ENCODE measurements at places on chromosomes 5 and 9.

GRCh38 chr5:137190441-137190840 is 308.7 kb downstream of the SPOCK1 start:
- DNase-seq = no peak

- no peak for DNase-seq
These were observed 17.3 kb downstream of the RECK start for GRCh38 chr9:36053971-36054370.

- DNase-seq = no peak
These were observed 1.8 kb upstream of the WDR31 start for GRCh38 chr9:113341712-113342410.

DNA sequence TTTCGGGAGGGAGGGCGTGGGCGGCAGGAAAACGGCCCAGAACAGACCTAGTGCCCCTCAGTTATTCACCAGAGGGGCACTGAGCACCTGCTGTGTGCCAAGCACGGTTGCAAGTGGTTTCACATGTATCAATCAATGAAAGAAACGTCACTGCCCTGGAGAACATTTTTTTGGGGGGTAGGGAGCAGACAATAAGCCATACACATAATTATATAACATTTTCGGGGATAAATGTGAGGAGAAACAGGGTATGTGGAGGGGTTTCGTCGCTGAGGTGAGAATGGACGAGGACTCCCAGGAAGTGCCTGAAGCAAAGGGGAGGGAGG is 444 bp upstream of the ZNF354A start:
- DNase-seq = no peak

GRCh38 chr5:179331591-179332375 is 13.5 kb downstream of the ADAMTS2 start:
- no peak for DNase-seq

DNA sequence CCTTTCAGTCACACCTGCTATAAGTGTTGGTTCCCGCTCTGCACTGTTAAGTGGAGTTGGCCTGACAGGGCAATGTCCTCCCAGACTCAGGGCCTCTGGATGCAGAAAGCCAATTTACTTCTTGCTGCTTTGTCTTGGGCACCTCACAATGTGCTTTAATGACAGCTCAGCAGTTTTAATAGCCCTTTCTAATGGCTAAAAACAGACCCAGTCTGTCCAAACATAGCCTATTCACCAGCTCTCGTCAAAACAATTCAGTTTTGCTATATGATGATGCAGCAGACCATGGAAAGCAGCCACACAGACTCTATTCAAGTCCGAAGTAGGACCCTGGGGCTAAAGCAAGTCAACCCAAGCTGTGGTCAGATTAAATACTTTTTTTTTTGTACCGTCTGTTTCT is 529.1 kb upstream of the SEMA6A start:
- no peak for DNase-seq

- DNase-seq = no peak
These were observed 32.4 kb downstream of the PTCD2 start for GRCh38 chr5:72352616-72353015.

DNA sequence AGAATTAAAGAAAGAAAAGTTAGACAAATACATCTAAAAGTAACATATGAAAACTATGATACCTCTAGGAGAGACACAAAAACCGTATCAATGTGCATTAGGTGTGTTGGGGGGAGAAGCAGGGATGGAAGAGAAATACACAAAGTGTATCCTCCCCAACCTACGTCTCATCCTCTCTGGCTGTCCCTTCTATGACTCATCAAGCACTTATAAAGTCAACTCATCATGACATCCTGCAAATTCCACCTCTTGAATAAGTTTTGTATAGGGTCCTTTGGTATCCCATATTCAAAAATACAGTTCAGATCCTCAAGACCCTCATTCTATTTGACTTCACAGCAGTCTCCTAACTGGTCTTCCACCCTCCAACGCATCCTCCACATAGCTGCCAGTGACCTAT is 917.6 kb upstream of the DMAC1 start:
- no peak for DNase-seq

- no peak for DNase-seq
These were observed 4.5 kb downstream of the NDUFS6 start for GRCh38 chr5:1805736-1806135.

DNA sequence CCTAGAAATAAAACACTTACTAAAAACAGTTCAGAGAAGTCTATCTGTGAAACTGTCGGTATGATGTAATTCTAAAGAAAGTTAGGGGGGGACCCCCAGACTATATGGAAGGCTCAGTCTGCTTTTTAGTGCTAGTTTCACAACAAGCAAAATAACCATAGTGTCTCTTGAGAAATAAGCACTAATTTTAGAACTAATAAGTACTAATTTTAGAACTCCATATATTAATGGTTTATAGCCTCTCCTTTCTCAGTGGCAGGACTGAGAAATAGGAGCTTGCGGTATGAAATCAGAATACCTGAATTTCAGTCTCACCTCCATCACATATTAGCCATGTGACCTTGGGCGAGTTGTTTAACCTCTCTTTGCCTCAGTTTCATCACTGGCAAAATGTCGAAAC is 1.4 kb upstream of the PHF24 start:
- no peak for DNase-seq

All from activated CD8-positive, alpha-beta memory T cell treated with anti-CD3 and anti-CD28 coated beads for 4 hours (primary cell).